Natural killer cell (primary cell): ENCODE measurements at places on chromosomes 12 and 14. TPM values are rescaled to one million over a fixed set of nuclear protein-coding genes. Genes with fewer than 3 reads are reported as not detected.

DNA sequence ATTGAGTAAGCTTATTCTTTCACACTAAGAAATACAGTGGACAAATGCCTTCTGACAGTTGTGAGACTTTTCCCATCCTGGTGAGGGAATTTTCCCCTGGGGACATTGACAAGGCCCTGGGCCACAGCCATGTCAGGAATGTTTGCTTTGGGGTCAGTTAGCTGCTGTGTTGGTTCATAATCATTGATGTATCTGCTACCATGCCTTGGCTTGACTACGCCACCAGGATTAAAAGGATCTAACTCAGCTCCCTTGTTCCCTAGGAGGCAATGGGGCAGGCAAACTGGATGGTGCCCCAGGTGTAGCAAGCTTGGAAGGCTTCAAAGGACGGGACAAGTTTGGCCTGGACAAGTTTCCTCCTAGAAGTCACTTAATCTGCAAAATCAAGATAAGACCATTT is 3.1 kb upstream of the CCDC88C start:
- DNase-seq, result no peak

The CSRP2 gene
- total RNA-seq, result not detected

The ACSM4 gene
- not detected for total RNA-seq

DNA sequence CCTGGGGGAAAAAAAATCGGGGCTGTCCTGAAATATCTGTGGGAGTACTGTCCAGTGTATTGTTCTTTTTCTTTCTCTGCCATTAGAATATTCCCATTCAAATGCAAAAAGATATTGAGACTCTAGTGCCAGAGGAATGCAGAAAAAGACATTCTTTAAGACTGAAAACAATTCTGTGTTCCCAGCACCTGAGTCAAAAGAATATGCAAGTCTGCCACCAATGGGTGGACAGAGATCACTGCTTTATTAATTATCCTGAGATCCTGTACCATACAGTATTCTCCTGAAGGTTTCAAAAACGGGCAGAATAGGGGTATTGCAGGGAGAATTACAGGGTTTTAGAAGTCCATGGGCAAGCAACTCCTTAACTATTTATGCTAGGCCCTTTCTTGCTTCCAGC is 361.8 kb downstream of the C12orf50 start:
- no peak for DNase-seq

GRCh38 chr14:51069055-51069454 is 25.9 kb downstream of the TRIM9 start:
- DNase-seq, result no peak

- DNase-seq, result no peak
Measured at GRCh38 chr12:51889216-51890132, 1.6 kb downstream of the ANKRD33 start.

The OTUB2 gene
- total RNA-seq, result not detected

The PLCZ1 gene
- not detected for total RNA-seq

The HOXC4 gene
- 0.95 TPM for total RNA-seq

The SYNDIG1L gene
- total RNA-seq, result 0.30 TPM

The DCD gene
- total RNA-seq, result not detected

GRCh38 chr12:659090-659683 is 4.1 kb downstream of the NINJ2 start:
- no peak for DNase-seq

DNA sequence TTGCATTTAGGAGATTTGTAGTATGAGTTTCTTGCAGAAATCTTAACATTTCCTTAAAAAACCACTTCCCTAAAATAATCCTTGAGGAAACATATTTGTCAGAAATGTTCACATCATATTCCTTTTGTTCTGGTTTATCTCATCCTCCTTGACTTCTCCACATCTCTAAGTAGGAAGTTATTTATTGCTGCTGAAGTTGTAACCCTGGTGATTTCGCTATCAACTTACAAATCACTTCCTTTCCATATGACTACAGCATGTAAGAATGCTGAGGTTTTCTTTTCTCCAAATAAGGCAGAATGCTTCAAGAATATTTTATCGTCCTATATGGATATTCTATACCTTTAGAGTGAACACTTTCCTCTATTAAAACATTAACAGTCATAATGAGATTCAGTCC is 751.7 kb downstream of the NRXN3 start:
- DNase-seq, result no peak

DNA sequence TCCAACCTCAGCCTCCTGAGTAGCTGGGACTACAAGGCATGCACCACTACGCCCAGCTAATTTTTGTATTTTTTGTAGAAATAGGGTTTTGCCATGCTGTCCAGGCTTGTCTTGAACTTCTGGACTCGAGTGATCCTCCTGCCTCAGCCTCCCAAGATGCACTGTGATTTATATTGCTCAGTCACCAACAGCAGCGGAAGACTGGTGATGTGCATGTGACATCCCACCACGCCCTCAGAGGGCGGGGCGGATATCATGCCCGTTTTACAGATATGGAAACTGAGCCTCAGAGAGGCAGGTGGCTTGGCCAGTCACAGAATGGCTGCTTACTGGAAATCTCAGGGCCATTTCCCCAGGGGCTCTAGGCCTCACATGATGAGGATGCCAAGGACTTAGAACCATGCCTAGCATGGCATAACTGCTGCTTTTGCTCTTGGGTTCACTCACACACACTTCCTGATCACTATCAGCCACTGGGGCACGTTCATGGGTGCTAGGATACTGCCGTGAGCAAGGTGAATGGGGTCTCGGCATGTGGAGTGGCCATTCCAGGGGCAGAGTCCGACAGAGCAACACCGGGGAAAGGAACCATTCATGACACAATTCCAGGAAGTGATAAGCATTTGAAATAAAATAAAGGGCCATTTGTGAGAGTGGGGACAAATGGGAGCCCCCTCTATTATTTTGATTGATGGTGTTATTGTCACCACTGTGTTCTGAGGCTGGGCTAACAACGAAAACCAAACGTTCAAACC is 31.9 kb downstream of the RBM19 start:
- DNase-seq, result no peak

DNA sequence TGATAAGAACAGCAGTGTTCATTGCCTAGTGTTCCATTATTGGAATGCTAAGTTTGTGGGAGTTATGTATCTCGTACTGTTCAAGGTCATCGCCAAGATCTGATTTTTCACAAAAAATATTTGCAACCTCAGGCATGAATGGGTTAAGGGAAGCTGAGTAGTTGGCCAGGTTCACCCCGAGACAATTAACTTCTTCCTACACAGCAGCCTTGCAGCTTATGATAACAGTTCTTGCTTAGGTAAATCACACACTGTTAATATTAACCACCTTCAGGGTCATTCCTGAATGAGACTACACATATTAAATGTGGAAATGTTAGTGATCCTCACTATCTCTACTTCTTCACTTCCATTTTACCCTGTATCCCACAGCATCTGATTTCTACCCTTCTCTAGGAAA is 18.0 kb downstream of the FKBP11 start:
- no peak for DNase-seq

DNA sequence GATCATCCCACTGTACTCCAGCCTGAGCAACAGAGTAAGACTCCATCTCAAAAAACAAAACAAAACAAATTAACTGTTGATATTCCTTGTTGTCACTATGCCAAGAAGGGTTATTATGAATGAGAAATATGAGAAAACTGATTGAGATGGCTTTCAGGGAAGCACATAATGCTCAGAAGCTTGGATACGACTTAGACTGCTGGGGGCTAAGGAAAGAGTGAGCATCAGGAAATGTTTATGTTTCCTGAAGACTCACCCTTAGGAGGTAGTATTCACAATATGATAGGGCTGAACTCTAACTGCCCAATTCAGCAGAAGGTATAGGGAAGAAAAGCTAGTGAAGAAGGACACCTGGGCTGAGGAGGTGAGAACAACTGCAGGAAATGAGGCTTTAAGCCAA is 6.3 kb downstream of the STYK1 start:
- no peak for DNase-seq

DNA sequence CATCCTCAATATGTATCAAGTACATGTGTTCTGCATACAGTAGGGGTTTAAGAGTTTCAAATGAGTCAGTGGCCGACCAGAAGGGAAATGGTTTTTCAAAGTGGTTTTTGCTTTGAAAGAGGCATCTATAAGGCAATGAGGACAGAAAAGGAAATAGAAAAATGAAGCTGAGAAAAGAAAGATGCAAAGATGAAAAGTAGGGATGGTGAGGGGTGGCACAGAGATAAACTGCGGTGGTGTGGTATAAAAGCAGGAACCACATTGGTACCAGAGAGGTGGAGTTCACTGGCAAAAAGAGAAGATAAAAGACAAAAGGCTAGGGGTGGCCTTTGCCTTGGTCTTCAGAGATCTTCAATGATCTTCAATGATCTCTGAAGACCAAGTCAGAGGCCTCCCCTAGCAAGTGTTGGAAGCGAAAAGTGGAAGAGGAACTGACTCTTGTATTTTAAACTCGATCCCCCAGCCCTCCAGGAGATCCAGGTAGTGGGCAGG is 144.0 kb upstream of the KRR1 start:
- no peak for DNase-seq

DNA sequence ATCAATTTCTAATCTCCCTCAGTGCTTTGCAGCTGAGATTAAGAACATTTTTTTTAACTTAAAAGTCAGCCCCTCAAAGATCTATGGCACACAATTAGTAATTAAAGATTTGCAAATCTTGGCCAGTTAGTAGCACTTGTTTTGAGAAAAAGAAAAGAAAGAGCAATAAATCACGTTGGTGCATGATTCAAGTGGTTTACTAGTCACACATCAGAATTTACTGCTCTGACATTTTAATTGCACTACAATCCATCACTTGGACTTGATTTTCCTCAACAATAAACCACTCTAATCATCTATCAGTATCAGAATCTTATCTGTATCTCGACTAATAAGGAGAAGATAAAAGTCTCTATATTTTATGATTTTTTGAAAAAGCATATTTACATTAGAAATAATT is 154.3 kb downstream of the HELB start:
- DNase-seq, result no peak

DNA sequence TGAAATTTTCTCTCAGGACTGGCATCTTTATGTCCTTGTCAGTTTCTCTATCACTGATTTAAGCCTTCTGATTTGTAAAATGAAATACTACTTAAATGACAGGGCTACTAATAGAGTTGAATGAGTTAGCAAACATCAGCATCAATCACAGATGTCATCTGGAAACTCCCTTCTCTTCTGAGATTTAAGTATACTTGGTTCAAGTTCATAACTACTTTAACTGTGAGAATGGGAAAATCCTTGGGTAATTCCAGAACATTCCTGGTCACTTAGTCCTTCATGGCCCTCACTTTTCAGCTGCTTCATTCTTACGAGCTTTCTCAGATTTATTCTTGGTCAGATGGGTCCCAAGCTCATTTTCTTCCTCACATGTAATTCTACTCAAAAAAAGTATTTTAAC is 1655.3 kb upstream of the FLRT2 start:
- DNase-seq, result no peak

- no peak for DNase-seq
Measured at GRCh38 chr12:113154351-113154973, 4.9 kb downstream of the CFAP73 start.

DNA sequence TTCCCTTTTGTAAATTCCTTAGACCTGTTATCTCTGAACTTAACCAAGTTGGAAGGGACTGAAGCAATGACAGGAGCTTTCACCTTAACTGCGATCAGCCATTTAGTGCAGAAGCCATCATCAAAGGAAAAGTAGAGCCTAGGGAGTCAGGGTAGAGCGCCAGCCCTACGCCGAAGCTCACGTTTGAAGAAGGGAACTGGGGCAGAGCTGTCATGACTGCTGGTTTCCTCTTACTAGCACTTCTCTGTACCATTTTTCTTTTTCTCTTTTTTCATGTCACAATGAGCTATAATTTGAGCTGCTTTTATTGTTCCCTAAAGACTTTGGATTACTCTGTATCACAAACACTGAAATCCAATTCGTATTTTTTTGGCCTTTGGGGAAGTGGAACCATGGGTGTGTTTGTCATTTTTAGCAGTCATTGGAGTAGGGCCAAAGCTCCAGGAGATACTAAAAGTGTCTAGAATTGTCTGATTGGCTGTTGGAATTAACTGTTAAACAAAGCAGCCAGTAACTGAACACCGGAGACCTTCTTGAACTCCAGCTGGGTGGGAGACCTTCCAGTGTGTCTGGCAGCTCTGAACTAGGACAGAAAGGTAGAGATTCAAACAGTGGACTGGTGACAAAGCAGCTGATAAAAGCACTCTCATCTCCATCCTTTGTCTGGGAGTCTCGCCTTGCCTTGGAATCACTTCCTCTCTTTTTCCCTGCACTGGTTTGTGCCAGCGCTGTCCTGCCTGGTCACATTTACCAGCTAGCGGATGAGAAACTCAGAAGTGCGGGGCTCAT is 9.1 kb downstream of the MTRFR start:
- DNase-seq, result peak; percentile 58

DNA sequence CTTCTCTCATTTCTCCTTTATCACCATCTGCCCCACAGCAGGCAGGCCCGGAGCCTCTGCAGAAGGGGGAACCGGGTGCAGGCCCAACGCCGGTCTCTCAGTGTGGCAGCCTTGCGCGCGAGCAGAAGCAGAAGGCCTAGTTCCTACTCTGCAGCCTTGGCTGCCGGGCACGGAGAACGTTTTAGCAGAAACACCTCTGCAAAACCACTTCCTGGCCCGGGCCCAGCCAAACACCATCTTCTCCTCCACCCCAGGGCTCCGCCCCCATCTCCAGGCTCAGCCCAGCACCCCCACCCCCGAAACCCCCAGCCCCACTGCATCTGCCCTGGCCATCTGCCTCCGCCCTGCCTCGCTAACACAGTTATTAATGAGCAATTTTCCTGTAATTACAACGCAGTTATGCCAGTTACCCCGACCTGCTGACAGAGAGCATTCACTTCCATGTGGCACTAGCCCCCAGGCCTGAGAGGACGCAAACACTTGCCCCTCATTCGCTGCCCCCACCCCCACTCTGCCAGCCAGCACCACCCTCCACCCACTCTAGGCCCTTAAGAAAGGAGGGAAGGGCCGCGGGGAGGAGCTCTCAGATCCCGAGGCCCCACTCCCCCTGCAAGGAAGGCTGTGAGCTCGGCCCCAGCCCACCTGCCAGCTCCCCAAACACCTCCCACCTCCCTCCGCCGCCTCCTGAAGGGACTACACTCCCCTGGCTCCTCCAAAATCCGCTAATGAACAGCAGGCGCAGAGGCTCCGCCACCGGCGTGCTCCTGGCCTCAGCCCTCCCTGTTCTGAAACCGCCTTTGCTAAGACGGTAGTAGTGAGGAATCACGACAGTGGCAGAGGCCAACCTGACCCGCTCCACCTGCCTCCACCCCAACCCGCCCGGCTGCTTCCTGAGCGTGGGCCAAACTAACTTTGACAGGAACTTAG is 44.7 kb upstream of the FBRSL1 start:
- DNase-seq, result peak; percentile 51

DNA sequence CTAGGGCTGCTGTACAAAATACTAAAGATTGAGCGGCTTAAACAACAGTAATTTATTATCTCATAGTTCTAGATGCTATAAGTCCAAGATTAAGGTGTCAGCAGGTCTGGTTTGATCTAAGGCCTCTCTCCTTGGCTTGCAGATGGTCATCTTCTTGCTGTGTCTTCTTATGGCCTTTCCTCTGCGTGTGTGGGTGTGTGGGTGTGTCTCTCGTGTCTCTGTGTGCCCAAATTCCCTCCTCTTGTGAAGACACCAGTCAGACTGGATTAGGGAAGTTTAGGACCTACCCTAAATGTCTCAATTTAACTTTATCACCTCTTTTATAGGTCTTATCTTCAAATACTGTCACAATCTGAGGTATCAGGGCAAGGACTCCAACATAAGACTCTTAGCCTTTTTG is 28.3 kb downstream of the DDHD1 start:
- DNase-seq, result no peak

- DNase-seq, result no peak
Measured at GRCh38 chr14:59013672-59014298, 174.7 kb upstream of the DAAM1 start.

- no peak for DNase-seq
Measured at GRCh38 chr12:26810330-26810729, 22.7 kb downstream of the ITPR2 start.
